HS-27A (cell line): ENCODE measurements at places on chromosomes 13 and 19.

GRCh38 chr19:15318241-15318691 is 14.1 kb downstream of the BRD4 start:
- DNase-seq, result no peak

- DNase-seq, result no peak
Measured at GRCh38 chr13:113742445-113743120, 16.4 kb upstream of the TMEM255B start.

- no peak for DNase-seq
Measured at GRCh38 chr19:28981518-28981917, 231.4 kb downstream of the UQCRFS1 start.

DNA sequence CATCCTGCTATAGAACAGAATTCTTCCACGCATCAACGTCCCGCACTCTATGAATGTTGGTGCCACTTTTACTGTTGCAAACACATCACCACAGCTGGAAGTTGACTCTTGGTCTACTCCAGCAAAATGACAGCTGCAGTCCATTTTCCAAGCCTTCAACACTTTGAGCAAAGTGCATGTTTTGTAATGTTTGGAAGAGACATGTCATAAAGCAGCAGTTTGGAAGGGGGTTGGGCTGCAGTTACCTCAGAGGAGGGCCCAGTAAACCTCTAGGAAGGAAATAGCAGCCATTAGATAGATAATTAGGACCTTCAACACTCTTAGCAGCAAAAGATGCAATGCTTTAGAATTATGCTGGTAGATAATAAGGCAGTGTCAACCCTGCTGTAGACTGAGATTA is 323.6 kb downstream of the TDRD3 start:
- DNase-seq, result no peak

GRCh38 chr19:37979547-37980082 is 72.6 kb downstream of the SIPA1L3 start:
- no peak for DNase-seq
